Vagina (tissue), 2 donors: ENCODE measurements at places on chromosomes 13 and 19.

DNA sequence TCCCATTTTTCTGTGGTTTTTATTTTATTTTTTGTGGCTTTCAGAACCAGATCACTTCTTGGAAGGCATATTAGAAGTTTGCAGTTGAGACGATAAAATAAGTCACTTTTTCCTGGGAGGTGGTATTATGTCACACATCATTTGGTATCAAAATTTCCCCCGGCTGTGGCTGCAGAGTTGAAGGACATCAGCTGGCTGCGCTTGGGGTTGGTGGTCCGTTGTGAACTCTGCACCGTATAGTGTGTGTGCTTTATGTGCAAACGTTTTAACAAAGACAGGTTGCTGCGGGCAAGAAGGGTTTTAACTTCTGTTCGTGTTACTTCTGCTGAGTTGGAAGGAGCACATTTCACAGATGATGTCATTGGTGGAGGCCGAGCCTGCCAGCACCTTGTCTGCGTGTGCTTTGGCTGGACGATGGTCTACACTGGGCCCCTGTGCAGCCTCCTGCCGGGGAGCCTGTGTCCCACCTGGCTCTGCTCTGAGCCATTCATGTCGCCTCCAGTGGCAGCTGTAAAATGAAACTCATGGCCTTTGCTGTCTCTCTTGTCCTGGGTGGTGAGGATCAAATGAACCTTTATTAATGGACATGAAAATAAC lies 9.6 kb downstream of the ATP11A start:
- DNase-seq: no peak

DNA sequence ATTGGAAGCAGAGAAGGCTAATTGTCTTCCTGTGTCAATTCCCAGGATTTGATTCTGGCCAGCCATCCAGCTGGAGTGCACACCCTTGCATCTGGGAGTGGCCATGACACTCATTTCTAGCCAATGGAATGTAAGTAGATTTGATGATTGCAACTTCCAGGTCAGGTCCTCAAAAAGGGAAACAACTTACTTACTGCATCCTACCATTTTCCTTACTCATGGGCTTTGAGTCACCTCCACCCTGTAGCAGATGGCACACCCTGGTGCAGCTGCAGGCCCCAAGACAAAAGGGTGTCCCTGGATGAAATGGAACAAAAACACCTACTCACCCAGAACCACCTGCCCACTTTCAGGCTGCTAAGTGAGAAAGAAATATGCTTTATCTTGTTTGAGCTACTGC lies 27.3 kb upstream of the MPHOSPH8 start:
- no peak for DNase-seq

DNA sequence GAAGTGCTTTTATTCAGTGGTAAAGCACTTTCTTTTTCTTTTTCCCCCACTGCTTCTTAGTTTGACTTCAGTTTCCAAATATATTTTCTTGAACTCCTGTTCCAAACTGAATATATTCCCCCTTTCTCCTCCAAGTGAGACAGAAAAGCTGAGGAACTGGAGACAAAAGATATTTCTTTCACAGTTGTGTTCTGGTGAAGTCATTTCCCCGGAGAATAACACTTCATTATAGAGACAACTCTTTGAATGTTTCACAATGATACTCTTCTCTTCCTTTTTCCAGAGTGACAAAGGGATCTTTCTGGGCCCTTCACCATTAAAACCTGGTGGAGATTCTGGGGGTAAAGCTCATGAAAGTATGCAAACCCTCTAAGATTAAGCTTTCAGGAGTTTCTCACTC lies 860.8 kb upstream of the SLITRK5 start:
- DNase-seq: no peak

DNA sequence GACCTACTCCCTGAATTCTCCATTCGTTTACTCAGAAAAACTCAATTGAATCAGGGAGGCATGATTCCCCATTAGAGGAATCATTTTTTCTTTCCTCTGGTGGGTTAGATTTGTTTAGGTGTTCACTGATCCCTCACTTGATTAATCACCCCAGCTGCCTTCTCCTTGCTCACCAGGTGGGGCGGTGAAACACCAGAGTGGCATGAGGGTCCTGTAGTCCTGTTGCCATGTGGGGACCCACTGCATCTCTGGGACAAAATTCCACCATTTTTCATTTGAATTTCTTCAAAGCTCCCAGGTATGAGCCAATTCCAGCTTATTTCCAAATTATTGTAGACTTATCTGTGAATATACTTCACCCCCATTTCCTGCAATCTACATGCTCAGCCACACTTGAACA lies 462.7 kb upstream of the ZNF507 start:
- DNase-seq: no peak

DNA sequence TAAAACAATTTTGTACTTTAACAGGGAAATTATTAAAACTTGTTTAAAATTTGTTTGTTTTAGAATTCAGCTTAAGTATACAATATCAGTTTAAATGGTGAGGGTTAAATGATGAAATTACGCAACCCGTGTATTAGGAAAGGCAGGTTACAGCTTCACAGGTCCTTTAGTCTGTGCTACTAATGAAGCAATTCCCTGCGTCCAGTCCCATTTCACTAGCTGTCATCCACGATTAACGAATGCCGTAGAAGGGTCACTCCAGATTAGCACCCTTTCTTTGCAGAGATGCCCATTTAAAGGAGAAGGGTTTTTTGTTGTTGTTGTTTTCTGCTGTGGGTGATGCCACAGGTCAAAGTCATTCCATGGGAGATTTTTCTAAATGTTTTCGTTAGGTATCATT lies 457.6 kb upstream of the SLC10A2 start:
- DNase-seq: no peak

GRCh38 chr19:13597640-13598039 lies 91.4 kb upstream of the CACNA1A start:
- no peak for DNase-seq

- DNase-seq: no peak
Observed at GRCh38 chr13:111202745-111203144, 87.6 kb downstream of the ARHGEF7 start.

- no peak for DNase-seq
Observed at GRCh38 chr19:48121909-48122371, 11.3 kb upstream of the PLA2G4C start.

DNA sequence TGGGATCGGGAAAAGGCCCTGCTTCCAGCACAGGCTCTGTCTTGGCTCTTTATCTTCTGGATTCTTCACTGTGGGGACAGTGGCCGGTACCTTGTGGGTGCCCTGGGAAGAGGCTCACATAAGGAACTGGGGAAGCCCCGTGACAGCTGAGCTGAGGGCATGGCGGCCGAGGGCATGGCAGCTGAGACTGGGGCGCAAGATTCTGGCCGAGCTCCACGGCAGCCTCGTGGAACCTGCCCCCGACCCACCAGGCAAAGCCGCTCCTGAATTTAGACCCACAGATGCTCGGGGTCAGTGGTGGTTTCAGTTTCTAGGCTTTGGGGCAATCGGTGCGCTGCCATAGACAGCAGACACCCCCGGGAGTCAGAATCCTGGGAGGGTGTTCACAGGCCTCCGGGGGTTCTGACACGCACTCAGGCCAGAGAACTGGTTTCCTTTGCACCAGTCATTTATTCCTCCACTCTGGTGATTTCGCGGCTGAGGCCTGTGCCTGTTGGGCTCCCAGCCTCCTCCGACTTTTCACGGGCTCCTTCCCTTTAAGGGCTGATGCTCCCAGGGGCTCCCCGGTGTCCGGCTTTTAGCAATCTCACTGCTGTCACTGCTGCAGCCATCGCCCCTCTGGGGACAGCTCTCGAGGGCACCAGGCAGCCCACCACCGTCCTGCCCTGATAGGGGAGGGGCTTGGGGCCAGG lies 117.6 kb downstream of the TEX29 start:
- no peak for DNase-seq

- DNase-seq: no peak
Observed at GRCh38 chr13:73337532-73337931, 278.7 kb downstream of the KLF5 start.

GRCh38 chr13:103931885-103932284 lies 865.7 kb upstream of the SLC10A2 start:
- no peak for DNase-seq

- no peak for DNase-seq
Observed at GRCh38 chr19:18599485-18599884, 7.1 kb downstream of the CRLF1 start.

- DNase-seq: no peak
Observed at GRCh38 chr13:48738311-48738710, 84.6 kb downstream of the CYSLTR2 start.

DNA sequence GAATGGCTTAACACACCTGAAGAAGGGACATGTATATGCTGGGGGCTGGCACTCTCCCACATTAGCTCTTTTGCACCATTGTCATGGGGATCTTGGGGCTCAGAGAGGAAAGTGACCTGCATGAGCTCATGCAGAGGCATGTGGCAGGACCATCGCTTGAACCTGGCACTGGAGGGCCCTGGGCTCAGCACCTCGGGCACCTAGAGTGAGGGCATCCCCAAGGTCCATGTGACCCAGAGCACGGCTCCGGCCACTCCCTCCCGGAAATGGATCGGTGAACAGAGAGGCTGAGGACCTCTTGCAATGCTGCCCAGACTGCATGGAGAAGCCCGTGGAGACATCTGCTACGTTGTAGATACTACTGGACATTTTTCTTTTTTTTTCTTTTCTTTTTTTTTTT lies 38.6 kb upstream of the CCNE1 start:
- DNase-seq: no peak

DNA sequence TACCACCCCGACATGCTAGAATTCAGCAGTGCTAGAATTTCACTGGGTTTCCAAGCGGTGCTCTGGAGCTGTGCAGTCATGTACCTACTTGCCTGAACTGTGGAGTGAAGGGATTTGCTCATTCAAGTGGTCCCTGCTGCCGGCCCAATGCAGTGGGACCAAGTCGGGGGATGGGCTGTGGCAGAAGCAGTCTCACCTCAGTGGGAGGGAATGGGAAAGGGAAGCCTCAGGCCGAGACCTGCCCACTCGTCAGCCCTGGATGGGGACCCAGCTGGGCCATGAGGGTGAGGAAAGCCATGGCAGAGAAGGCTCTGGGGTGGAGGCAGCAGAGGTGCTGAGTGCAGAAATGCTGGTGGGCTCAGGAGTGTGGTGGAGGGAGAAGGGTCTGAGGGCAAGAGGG lies 14.9 kb downstream of the KLHL26 start:
- no peak for DNase-seq

DNA sequence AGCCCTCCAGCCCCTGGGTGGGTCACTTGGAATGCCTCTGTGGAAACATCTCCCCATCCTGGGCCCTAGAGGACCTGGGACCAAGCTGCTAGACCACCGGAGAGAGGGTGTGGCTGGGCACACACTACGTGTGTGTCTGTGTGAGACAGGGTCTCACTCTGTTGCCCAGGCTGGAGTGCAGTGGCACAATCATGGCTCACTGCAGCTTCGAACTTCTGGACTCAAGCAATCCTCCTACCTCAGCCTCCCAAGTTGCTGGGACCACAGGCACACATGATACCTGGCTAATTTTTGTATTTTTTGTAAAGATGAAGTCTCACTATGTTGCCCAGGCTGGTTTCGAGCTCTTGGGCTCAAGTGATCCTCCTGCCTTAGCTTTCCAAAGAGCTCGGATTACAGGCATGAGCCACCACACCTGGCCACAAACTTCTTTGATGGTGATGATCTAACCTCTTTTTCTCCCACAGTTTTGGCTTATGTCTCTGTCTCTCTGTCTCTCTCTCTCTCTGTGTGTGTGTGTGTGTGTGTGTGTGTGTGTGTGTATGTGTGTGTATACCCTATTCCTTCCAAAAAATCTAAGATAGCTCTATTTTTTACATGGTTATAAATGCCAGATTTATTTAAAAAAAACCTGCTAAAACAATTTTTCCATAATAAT lies 32.1 kb upstream of the SLC7A9 start:
- DNase-seq: no peak

GRCh38 chr13:91295712-91296410 lies 51.6 kb upstream of the MIR17HG start:
- DNase-seq: no peak

DNA sequence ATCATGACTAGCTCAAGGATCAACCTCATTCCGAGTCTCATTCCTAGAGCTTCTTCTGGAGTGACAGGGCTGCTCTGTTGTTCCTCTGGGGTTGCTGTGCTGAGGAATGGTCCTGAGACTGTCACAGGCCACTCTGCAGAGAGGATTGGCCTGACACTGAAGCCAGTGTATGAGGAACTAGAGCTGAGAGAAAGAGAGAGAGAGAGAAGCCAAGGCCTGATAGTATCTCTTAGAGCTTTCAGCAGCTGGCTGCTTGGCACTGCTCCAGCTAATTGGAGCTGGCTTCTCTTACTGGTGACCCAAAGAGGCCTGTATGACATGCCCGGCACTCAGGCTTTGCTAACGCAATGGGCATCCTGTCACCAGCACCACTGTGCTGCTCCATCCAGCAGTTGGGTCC lies 73.4 kb upstream of the FLT1 start:
- DNase-seq: no peak

- no peak for DNase-seq
Observed at GRCh38 chr13:63680704-63681103, 2265.1 kb upstream of the PCDH20 start.

- no peak for DNase-seq
Observed at GRCh38 chr13:34647379-34648150, 294.5 kb upstream of the NBEA start.

GRCh38 chr13:40986101-40986856 lies 32.8 kb downstream of the ELF1 start:
- DNase-seq: no peak

GRCh38 chr13:110311443-110312338 lies 4.6 kb downstream of the COL4A2 start:
- DNase-seq: no peak

- DNase-seq: no peak
Observed at GRCh38 chr19:30419568-30420180, 47.5 kb downstream of the ZNF536 start.

- no peak for DNase-seq
Observed at GRCh38 chr13:50672025-50672424, 171.5 kb downstream of the DLEU7 start.

DNA sequence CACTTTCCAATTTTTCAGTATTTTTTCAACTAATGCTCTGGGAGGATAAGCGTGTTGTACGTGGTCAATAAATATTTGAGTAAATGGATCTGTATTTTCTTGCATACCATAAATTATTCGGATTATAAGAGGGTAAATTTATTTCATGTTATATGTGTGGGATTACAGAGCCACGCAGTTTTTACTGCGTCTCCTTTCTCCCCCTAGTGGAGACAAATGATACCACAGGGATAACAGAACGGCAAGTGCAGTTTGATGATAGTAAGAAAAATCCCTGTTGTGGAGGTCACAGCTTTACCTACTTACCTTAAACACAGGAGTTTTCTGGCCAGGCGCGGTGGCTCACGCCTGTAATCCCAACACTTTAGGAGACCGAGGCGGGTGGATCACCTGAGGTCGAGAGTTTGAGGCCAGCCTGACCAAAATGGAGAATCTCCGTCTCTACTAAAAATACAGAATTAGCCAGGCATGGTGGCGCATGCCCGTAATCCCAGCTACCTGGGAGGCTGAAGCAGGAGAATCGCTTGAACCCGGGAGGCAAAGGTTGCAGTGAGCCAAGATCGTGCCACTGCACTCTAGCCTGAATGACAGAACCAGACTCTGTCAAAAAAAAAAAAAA lies 16.8 kb downstream of the MBD3L2B start:
- DNase-seq: no peak

DNA sequence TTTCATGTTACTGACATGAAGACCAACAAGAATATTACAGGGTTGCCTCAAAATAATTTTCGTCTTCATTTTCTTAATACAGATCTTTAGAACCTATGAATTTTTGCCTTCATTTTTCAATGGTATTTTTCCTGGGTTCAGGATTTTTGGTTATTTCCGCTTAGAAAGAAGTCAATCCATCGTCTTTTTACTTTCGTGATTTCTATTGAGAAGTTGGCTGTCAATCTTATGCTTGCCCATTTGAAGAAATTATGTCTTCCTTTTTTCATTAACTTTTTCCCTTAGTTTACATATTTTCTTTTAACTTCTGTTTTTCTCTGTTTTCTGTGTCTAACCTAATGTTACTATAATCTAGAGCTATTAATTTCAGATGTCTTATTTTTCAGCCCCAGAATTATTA lies 868.9 kb upstream of the SLC10A2 start:
- no peak for DNase-seq
